T-helper 1 cell (primary cell): ENCODE measurements at places on chromosomes 5 and 9.

DNA sequence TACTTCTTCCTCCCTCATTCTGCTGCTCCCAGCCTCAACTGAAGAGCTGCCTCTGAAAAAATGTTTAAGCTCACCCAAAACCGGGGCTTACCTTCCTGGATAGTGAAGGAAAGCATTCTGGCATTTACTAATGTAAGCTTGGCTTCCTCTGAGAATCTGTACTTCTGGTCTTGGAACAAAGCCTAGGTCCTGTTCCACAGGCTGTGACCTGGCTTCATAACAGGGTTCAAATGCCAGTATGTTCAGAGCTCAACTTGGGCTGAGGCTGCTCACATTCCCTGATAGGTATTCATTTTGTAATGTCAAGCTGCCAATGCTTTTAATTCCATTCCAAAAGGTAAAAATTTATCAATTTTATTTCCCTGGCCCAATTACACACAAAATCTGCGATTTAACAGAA, 411.7 kb upstream of the KCNN2 start:
- DNase-seq = no peak

DNA sequence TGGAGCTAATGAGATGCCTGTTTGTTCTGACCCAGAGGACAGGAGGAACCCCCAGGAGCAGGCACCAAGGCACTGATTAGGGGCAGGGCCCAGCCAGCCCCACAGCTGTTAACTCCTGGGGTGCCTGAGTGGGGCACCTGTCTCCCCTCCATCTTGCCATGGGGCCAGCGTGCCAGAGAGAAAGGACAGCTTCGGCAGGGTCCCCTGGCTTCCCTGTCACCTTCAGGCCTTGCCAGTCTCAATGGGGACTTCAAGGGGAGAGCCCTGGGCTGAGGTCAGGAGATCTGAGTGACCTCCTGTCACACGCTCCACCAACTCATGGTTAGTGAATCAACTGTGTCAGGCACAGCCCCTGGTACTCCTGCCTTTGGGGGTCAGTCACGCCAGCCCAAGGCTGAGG, 152.7 kb upstream of the MVB12B start:
- DNase-seq = no peak

- no peak for DNase-seq
Observed at GRCh38 chr5:172541773-172542136, 87.4 kb upstream of the SH3PXD2B start.

DNA sequence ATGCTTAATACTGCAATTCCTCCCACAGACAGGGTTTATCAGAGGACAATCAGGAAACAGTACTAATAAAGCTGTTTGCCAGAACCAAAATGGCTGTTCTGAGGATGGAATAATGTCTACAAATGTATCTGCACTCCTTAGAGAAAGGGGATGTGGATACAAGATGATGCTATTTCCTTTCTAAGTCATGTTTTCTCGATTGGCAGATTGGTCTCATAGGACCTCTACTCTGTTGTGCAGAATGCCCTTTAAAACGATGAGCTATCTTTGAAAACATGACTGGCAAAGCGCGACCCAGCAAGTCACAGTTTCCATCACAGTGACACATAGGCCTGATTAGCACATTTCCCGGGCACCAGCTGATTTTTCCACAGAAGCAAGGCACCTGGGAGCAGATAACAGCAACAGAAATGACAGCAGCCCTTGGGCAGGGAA, 54.0 kb downstream of the AOPEP start:
- no peak for DNase-seq

DNA sequence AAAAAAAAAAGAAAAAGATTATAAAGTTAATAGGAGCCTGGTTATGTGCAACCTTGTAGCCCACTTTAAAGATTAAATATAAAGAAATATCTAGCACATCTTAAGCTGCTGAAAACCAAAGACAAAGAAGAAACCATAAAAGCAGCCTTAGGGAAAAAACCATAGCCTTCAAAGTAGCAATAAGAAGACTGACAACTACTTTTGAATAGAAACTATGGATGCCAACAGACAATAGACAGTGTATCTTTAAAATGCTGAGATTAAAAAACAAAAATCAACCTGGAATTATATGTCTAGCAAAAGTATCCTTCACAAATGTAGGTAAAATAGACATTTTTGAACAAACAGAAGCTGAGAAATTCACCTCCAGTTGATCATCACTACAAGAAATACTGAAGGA, 3.4 kb upstream of the KIF12 start:
- no peak for DNase-seq

- no peak for DNase-seq
Observed at GRCh38 chr9:19441730-19442129, 32.9 kb downstream of the ACER2 start.

DNA sequence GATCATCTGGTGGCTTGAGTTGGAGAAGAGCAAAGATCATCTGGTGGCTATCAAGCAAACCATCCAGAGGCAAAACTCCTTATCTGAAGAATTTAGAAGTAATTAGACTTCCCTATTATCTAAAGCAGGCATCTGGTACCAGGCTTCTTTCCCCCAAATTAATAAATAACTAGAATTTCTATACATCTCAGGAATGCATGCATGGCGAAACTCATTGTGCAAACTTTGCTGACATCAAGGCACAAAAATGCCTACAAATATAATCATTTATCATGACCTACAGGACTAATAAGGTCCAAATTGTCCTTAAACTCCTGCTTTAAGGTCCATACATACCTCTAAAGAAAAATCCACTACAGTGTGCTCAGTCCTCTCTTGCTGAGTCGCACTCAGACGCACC, 6.0 kb downstream of the OR13D1 start:
- no peak for DNase-seq

DNA sequence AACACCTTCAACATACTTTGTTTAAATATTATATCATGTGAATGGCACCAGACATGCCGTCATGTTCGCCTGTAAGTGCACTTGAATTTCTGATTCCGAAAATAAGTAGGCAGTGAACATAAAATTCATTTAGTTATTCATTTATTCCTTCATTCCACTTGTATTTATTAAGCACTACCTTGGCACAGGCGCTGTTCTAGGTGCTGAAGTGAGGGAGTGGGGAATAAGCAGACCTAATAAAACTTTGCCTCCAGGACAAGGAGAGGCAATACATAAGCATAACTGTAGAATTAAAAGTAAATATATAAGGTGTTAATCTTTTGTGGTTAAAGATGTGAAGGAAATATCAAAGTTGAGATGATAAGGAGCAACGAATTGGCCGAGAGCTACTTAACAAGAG, 297.4 kb downstream of the TENT4A start:
- DNase-seq = no peak

DNA sequence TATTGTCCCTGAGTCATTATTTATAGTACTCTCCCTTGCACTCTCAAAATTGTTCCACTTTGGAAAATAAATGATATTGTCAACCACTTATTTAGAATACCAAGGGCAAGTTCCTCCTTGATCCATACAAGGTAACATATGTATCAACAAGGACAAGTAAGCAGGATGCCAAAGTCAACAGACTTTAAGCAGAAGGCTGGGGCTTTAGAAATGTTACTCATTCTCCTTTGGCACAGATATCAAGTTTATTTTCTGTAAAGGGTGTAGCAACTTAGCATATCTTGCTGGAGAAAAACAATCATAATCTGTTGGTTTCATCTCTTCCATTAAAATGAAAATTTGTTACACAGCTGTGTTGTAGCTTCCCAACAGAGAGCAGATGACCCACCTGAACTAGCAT, 248.7 kb upstream of the SLC30A5 start:
- no peak for DNase-seq

DNA sequence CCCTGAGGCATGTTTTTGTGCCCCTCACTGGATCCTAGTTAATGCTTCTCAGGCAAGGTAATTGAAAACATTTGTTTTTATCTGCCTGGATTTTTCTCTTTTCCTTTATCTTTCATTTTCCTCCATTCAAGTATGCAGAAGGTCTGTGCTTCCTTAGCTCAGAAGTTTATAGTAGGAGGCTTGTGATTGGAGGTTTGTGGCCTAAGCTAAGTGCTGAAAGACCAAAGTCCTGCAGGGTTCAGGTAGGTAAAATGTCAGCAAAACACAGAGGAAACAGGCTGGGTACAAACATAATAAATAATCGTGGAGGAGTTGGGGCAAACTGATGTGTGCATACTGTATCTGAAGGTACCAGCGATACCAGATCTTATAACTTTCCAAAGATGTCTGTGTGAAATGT, 230.9 kb upstream of the KLF4 start:
- no peak for DNase-seq

DNA sequence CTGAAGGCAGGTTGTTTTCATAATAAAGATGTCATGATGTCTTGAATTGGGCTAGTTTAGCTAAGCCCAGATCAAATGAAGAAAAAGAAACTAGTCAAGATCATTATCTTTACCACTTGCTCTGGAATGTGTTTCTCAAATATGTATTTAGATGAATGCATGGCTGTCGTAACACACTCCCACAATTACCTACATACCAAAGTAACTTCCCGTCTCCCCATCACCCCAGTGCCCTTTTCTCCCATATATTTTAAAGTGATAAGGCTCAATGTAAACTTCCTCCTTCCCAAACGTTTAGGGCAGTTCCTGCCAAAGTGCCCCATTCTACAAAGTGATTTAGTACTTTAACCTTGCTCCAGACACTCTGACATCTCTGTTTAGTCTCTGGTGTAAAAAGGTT, 61.4 kb downstream of the SLC1A3 start:
- DNase-seq = no peak

GRCh38 chr9:81844131-81844567, 84.1 kb upstream of the SPATA31D4 start:
- no peak for DNase-seq

- DNase-seq = no peak
Observed at GRCh38 chr9:121529237-121529987, 29.8 kb upstream of the GGTA1 start.

DNA sequence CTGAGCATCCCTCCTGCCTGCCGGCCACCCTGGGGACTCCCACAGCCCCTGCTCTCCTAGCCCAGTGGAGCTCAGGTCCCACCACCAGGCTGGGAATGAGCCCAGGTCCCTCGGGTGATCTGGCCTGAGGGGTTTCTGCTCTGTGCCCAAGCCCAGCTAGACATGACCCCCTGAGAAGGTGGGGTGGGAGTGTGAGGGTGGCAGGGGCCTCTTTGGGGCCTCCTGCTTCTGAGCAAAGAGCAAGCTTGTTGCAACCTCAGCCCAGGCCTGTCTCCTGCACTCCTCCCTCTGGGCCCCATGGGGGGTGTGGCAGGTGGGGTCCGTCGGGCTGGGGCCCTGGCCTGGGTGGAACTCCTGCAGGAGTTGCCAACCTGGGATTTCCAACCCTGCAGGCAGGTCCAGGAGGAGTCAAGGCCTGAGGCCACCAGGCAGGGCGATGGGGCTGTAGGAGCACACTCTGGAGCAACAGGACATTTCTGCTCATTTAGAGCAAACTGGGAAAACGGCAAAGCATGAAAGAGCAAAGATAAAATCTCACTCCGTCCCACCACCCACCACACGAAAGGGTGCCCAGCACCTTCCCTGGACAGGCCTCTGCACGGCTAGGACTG, 11.4 kb upstream of the NRARP start:
- no peak for DNase-seq

GRCh38 chr9:99663856-99664255, 157.8 kb upstream of the NR4A3 start:
- no peak for DNase-seq

DNA sequence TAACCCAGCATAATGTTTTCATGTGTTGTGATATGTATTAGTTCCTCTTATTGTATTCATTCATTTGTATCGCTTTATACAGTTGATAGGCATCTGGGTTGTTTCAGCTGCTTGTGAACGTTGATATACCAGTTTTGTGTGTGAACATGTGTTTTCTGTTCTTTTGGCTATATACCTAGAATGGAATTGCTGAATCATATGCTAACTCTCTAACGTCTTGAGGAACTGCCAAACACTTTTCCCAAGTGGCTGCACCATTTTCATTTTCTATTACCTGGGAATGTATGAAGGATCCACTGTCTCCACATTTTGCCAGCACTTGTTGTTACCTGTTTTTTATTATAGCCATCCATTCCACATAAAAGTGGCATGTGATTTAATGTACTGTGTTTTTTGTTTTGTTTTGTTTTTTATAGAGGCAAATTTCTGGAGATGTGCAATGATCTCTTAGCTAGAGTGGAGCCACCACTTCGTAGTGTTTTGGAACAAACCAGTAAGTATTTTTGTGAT, 34.6 kb downstream of the HSPA4 start:
- no peak for DNase-seq

- no peak for DNase-seq
Observed at GRCh38 chr5:131279204-131279603, 15.4 kb downstream of the CDC42SE2 start.

DNA sequence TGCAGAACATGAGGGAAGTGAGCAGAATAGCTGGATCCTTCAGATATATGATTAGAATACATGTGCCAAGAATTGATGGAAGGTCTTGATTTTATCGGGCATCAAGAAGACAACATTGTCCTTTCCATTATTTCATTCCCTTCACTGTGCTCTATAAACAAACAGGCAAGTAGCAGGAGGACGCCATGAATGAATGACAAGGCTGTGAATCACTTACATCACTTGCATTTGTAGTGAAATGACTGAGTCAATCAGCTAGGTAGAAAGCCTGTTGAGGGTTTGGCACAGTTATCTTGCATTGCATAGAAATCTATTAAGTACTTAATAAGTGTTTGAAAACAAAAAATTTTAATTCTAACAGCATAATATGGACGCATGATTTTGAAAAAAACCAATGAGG, 548.8 kb upstream of the IZUMO3 start:
- DNase-seq = no peak

GRCh38 chr5:16722097-16722495, 105.3 kb upstream of the RETREG1 start:
- no peak for DNase-seq

DNA sequence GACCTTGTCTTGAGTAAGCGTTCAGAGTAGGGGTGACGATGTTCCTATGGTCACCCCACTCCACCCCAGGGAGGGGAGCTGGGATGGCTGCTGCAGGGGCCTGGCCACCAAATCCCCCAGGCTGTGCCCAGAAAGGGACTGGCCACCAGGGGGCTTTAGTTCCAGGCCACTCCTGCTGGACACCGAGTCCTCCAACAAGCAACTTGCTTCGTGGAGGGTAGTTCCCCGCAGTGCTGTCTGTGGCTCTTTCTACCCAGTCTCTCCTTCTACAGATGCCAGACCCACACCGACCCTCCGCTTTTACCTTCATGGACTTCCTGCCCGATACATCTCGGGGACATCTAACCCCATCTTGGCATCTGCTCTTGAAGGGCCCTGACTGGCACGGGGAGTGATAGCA, 35.7 kb upstream of the GABRP start:
- no peak for DNase-seq

GRCh38 chr5:15885156-15885555, 294.4 kb downstream of the MARCHF11 start:
- no peak for DNase-seq

DNA sequence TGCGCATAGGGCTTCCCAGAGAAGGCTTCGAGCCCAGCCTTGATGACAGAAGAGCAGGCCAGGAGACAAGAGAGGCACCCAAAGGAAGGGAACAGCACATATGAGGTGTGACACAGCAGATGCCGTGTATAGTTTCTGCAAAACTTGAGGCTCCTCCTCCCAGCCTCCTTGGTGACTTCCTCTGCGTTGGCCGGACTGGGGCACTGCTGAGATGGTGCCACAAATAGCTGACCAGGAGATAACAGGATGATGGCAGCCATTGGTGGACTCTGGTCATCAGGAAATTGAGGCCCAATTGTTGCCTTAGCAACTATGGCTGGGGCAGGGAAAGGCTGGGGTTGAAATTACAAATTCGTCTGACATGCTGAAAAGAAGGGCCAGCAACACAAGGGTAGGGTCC, 4.8 kb upstream of the ZNF79 start:
- no peak for DNase-seq
